Karpas-422 (cell line): ENCODE measurements at places on chromosomes 1 and 21. TPM values are rescaled to one million over a fixed set of nuclear protein-coding genes. Genes with fewer than 3 reads are reported as not detected.

CTSK gene
- total RNA-seq, result 3.7 and 6.5 TPM in 2 replicates

HPDL gene
- not detected in 2 replicates for total RNA-seq

HMCN1 gene
- total RNA-seq, result 0.18 and 0.63 TPM in 2 replicates

GRCh38 chr1:175566247-175566646 lies 177.1 kb downstream of the TNR start:
- DNase-seq, result no peak
- H3K27me3 ChIP-seq, result no peaks in the 10 kb centered on the region

- H3K27me3 ChIP-seq, result no peaks in the 10 kb centered on the region
- no peak for DNase-seq
- no peak overlapping the region for H3K4me3 ChIP-seq
- H3K4me1 ChIP-seq, result peaks cover 11% of the 10 kb centered on the region
- no peak overlapping the region for H3K27ac ChIP-seq
Observed at GRCh38 chr1:223056802-223057201, 86.2 kb downstream of the TLR5 start.

DNA sequence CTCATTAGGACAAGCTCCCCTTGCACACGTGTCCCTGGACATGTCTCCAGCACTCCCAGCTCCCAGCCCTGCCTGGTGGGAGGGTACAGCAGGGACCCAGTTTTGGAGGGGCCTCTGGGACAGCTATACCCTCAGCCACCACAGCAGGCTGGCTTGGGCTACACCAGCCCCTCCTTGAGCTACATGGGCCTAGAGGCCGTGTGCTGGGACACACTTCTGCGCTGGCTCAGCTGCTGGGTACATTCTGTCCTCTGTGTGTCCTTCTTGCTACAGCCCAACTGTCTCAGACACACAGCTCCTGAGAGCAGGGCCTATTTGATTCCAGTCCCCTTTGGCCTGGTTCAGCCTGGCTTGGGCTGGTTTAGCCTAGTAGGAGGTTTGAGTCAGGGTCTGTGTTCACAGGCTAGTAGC lies 26.7 kb downstream of the DMAP1 start:
- no peak overlapping the region for H3K27ac ChIP-seq
- DNase-seq, result no peak
- peaks cover 14% of the 10 kb centered on the region for H3K4me1 ChIP-seq
- no peak overlapping the region for H3K4me3 ChIP-seq
- 0 out of 2 replicates have a peak, but pooled peaks cover 3% of the 10 kb centered on the region for H3K36me3 ChIP-seq
- no peaks in the 10 kb centered on the region for H3K27me3 ChIP-seq

DNA sequence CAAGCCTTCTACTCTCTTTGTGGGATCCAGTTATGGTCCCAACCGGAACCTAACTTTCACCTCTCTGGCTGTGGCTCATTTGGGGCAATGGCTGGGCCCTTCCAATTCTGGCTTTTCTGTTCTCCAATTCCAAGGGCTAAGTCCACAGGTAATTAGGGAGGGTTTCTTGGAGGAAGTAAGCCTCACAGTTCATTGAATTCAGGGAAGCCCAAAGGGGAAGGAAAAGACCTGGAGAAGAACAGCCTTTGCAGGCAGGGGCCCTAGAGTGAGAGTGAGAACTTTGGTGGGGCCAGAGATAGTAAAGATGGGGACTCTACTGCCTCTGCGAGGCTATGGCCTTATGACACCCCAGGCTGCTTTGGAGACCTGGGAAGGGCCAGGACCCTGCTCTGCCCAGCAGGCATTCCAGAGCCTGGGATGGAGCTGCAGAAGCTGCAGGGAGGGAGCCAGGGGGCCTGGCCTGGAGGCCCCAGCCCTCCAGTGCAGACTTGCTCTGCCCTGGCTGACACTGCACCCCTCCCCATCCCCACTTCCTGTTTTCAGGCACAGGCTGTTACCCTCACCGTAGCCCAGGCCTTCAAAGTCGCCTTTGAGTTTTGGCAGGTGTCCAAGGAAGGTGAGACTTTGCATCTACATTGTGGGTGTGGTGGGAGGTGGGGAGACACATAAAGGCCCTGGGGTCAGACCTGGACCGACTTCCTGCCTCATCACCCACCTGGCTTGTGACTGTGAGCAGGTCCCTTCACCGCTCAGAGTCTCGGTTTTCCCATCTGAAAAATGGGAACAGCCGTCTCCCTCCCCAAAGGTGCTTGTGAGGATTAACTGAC lies 18.9 kb downstream of the LDLRAP1 start:
- H3K27ac ChIP-seq, result no peak overlapping the region
- no peaks in the 10 kb centered on the region for H3K36me3 ChIP-seq
- H3K4me3 ChIP-seq, result no peak overlapping the region
- H3K27me3 ChIP-seq, result no peaks in the 10 kb centered on the region
